RPMI8226 (cell line): ENCODE measurements at places on chromosomes 6 and 20.

- no peak for DNase-seq
Observed at GRCh38 chr6:158185729-158186456, 17.7 kb downstream of the GTF2H5 start.

- DNase-seq = no peak
Observed at GRCh38 chr6:125188594-125189203, 35.1 kb downstream of the TPD52L1 start.

DNA sequence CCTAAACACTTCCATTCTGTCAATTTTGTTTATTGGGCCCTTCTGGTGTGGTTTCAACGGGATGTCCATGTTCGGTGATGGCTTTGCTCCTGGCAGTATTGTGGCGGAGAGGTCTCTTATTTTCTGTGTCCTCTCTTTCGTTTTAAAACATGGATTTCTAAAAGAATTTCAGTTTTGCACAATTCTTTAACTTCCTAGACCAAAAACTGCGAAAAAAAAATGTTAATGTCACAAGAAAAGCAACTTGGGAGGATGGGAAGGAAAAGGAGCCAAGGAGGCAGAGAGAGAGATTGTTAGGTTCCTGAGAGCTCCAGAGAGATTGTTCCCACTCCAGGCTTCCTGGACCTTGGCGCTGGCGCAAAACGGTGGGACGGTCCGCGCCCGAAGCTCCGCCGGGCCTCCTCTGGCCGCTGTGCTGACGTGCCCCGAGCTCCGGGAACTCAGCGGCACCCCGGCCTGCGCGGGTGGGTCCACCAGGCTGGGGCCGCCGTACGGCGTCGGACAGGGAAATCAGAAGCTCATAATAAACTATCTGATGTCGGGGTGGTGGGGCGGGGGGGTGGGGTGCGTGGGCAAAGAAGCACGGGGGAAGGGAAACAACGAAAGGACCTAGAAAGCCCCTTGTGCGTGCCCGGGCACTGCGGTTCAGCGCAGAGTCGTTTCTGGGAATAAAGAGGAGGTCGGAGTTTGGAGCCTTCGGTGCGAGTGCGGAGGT, 951 bp upstream of the OLIG3 start:
- no peak for DNase-seq

GRCh38 chr6:61809004-61809595, 476.9 kb downstream of the KHDRBS2 start:
- DNase-seq = peak; percentile 36

DNA sequence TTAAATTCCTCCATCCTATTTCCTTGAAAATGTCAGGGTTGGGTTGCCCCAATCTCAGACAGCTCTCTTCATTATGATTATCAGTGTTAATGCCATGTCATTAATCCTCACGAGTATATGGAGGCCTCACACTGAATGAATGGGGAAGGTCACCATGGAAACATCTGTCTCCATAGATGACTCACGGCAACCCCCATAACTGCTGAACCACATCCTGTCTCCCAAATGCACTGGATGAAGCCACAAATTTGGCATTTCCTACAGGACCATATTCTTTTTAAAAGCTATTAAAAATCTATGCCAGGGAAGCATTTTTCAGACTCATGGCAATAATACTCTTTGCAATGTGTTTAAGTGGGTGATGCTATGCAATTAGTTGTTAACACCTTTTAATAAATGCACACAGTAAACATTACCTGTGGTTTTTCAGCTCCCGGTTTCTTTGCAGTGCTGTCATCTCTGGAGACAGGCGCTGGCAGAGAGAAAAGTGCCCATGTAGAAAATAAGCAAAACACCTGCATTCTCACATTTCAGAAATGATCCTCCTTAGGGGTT, 80.1 kb upstream of the PTPRK start:
- DNase-seq = peak; percentile 40

DNA sequence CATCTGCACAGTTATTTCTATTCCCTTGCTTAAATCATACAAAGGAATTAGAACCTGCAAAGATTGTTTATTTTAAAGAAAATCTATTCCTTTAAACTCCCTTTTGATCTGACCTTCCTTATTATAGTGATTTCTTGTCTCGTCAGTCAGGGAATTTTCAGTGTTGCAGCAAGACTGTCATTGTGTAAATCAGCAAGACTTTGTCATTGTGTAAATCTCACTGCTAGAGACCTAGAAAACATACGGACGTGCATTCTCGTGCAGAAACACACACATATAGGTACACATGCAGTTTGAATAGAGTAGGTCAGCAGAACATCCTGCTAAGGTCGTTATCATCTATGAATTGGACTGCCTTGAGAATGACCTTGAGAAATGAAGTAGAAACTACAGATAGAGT, 6.2 kb upstream of the SGK1 start:
- DNase-seq = no peak

DNA sequence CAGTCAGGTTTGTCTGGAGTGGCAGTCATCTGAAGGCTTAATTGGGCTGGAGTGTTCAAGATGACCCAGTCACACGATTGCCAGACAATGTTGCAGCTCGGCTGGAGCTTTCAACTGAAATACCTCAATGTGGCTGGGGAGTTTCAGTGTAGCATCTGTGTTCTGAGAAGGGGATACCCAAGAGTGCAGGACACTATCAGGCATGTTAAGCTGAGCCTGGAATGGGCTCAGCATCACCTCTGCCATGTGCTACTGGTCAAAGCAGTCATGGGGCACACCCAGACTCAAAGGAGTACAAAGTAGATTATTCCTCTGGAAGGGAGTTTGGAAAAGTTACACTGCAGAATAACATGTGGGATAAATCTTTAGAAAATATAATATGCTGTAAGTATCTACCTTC, 363.9 kb downstream of the KIF16B start:
- DNase-seq = no peak

DNA sequence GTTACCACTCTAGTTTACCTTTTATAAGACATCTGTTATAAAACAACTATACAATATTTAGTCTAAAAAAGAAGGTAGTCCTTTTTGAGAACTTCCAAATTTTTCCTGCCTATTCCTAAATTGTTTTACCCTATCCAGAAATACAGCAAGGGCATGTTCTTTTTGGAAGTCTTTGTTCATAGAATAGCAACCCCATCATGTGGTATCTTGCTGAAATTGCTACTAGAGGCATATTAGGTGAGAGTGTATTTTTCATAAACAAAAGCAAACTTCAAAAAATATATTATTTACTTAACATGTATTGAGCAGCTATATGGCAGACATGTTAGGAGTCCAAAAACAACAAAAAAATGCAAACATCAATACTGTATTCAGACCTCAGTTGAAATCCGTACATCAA, 371.8 kb upstream of the NRSN1 start:
- DNase-seq = no peak

DNA sequence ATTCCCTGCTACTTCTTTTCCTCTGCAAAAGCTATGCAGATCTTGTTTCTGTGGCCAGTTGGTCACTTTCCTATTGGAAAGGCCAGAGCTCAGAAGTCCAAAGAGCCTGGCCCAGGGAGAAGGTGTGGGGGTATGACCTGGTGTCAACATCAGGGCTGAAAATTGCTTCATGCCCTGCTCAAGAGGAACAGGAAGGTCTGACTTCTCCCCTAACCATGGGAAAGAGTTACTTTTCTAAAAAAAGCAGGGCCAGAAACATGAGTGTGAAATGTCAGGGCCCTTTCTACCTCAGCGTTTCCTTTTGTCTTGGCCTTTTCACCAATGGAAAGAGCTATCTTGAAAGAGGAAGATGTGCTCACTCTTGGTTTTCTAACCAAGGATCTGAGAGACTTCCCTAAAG, 117.4 kb downstream of the MAFB start:
- no peak for DNase-seq

DNA sequence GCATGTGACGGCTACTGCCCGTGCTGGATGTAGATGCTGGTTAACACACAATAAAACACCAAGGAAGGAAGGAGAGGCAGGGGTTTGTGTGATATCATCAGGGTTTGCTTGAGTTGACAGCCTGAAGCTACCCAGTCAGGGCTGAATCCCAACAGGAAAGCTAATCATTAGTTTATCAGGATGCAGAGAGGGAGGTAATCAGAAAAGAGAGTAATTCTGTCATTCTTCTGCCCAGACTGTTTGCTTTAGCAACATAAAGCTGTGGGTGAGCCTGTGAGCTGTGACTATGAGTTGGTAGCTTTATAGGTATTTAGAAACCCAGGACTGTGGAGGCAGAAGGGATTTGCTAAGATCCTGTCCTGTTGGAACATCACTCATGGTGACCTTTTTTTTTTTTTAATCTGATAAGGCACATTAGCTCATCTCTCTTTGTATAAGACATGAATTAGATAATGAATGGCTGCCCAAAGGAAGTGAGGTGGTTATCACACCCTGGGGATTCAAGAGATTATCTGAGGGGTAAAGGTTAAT, 79.3 kb downstream of the CAP2 start:
- DNase-seq = no peak

DNA sequence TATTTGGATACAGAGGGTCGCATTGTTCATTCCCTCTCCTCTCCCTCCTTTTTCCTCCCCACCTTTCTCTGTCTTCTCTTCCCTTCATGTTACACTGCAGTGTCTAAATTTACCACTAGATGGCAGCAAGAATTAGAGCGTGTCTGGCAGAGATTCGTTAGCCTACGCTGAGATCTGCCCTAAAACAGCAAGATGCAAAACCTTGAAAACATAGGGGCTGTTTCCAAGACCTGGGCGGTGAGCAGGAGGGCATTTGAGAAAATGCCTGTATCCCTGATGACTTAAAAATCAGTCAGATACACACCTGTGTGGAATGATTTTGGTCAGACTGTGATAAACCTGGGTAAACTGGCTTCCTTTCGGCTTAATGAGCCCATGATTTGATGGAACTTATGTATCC, 101.5 kb upstream of the ISM1 start:
- DNase-seq = peak; percentile 67

DNA sequence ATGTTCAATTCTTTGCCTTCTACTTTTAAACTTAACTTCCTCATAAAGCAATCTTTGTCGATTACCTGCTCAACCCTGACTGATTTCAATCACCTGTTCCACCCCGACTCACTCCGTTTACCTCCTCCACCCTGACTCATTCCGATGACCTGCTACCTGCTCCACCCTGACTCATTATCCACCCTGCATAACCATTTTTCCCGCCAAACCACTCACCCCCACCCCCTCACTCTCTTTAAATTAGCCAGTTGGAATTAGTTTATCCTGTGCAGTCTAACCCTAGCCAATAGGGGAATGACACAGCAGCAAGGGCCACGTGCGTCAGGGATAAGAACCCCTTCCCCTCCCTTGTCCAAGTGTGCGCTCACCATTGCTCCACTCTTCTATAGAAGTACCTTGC, 56.7 kb upstream of the MRAP2 start:
- no peak for DNase-seq

- no peak for DNase-seq
Observed at GRCh38 chr20:14729390-14729789, 392.0 kb upstream of the FLRT3 start.

DNA sequence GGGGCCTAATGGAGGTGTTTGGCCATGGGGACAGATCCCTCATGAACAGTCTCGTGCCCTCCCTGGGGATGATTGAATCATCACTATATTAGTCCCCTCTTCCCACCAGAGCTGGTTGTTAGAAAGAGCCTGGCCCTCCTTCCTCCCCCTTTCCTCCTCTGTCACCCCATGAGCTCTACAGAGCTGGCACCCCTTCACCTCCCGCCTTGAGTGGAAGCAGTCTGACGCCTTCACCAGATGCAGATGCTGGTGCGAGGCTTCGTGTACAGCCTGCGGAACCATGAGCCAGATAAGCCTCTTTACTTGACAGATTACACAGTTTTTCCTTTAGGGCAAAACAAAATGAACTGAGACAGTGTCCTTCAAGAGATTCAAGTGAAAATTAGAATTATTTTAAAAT, 74.4 kb upstream of the RIPOR2 start:
- DNase-seq = no peak
